ENCODE measurements at places on chromosomes 7 and 10.
A peak's percentile ranks its signal among the peaks of the same experiment; 100 is the strongest.

DNA sequence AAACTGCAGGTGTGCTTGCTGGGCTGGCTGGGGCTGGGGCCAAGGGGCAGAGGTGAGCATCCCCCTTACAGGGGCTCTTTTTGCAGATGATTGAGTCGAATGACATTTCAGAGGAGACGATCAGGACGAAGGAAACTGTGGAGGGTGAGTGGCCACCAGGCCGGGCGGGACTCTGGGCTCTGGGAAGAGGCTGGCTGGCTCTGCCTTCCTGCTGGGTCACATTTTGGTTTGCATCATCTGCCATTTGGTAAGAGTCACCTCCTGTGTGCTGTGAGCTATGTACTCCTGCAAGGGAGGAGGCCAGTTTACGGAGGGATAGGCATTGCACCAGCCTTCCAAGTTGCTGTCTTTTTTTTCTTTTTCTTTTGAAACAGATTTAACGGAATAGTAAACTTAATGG is 73.0 kb upstream of the GTF2IRD1 start:
- DNase-seq, result no peak

- no peak for DNase-seq
Measured at GRCh38 chr10:44978570-44979280, at the start of gene DEPP1. Gene DEPP1 (minus strand): TSS chr10:44978809. CDS start chr10:44978030, 779 bp downstream.

- DNase-seq, result no peak
Measured at GRCh38 chr10:120402147-120402766, 54.8 kb upstream of the PLPP4 start.

DNA sequence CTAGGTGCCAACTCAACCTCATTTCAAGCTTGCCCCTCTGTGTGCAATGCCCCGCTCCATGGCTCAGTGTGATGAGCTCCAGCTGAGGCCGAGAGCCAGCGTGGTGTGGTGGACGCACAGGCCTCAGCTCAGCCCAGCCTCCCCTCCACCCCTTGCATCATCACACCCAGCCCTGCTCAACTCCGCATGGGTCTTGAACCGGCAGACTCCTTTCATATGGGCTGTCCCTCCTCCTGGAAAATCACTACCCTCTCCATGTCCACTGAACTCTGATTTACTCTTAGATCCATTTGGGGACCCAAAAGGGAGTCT is 16.6 kb upstream of the SLC18A3 start:
- no peak for DNase-seq

DNA sequence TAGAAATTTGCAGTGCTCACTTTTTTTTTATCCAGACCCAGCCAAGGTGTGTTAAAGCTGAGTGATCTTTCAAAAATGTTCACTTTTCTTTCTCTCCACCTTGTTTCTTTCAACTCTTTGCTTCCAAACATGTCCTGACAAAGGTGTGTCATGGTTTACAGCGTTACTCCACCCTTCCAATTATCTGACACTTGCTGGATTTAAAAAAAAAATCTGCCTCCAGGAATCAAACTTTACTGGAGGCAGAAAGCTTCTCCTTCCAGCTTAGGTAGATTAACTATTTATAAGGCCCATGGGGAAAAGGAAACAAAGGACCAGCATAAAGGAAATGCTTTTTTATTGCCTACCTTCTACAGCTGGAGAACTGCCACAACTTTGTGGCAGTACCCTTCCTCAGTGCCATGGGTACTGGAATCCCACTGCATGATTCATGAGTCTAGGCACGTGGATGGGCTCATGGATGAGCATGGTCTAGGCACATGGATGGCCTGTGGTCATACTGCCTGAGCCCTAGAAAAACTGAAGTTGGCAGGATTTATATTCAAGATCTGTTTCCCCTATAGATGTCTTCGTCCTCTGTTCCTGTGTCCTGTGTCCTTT is at the start of gene COL17A1:
TSS of gene COL17A1 (minus strand) at position 80 of the 600 bp plus-strand sequence. CDS start 5,207 bp downstream, outside the sequence.
- DNase-seq, result no peak

DNA sequence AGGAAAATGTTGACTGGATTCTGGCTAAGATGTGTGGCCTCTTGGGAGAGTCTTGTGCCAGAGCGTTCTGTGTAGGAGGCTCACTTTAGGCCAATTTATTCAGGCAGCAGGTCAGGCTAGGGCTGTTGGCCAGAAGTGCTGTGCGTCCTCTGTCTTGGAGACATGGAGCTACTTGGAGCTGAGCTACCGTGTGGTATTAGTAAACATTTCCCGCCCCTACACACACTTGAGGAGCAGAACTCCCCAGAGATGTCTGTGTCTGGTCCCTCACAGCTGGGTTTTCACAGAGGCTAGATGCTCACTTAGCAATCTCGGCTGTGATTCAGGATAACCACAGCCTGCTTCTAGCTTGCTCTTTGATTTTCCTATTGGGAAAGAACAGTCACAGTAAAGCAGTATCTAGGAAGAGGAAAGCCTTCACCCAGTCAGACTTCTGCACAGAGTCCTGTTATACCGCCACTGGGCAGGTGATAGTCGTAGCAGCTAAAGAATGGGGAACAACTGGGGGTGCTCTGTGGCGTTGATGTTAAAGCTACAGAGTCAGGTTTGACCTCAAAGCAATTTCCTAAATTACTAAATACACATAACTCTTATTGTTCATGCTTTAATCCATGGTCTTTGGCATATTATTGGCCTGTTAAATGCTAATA is 86.7 kb downstream of the MDFIC start:
- DNase-seq, result peak; percentile 51

DNA sequence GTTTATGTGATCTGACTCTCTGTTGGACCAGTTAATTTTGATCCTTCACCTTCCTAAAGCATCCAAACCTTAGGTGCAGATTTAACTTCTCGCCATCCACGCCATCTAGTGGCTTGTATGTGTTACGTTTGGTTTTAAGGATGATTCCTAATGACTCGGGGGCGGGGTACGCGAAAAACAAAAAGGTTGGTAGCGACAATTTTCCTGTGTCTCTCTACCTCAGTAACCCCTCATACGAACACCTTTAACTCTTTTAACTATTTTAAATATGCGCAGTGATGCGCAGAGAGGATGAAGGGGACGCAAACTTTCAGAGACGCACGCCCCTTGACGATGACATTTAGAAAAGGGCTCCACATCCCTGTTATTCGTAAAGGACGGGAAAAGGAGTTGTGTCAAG is 714 bp upstream of the KCND2 start:
- peak; percentile 10 for DNase-seq

GRCh38 chr7:110484356-110484755 is 606.6 kb upstream of the LRRN3 start:
- no peak for DNase-seq

DNA sequence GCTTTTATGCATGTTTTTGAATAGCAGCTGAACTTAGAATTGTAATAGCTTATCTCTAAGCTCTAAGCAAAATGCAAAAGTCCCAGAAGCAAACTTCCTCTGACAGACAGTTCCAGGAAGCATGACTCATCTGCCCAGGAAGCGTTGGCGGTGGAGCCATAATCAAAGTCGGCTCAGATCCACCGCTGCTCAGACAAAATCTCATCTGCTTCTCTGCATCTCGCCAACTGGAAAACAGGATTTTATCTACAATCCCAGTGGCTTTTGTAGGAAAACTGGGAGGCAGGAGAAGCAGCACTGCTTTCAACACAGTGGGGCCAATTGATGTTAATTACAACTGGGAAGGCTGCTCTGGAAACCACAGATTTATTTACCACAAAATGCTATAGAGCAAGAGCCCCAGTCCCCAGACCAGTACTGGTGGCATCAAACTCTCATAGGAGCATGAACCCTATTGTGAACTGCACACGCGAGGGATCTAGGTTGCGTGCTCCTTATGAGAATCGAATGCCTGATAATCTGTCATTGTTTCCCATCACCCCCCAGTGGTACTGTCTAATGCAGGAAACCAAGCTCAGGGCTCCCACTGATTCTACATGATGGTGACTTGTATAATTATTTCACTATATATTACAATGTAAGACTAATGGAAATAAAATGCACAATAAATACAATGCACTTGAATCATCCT is 99.9 kb downstream of the CUBN start:
- DNase-seq, result no peak

GRCh38 chr7:73997056-73997455 is 30.9 kb upstream of the ELN start:
- no peak for DNase-seq

GRCh38 chr10:5551531-5552375 is 27.0 kb downstream of the CALML3 start:
- no peak for DNase-seq

GRCh38 chr7:74202841-74203556 is 6.8 kb upstream of the LAT2 start:
- DNase-seq, result no peak

DNA sequence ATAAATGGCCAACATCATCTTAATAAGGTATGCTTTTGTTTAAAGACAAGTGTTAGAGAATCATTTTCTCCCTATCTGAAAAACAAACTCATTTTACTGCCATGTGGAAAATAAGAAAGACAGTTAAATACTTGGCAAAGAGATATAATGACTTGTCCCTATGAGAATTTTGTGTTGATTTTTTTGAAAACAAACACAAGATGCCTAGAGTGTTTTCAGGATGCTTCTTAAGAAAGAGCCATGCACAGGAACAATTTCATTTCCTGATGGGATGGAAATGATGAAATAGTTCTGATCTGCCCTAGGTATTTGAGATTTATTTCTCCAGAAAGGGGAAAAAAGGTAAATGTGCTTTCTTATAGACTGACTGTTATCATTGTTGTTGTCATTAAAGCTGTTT is 237.5 kb upstream of the GNAI1 start:
- DNase-seq, result no peak

All from AG09319 (cell line).